Daoy (cell line): ENCODE measurements at places on chromosomes 3 and 15.

GRCh38 chr15:44084171-44084570, 110.9 kb downstream of the FRMD5 start:
- peak; percentile 51 for DNase-seq

DNA sequence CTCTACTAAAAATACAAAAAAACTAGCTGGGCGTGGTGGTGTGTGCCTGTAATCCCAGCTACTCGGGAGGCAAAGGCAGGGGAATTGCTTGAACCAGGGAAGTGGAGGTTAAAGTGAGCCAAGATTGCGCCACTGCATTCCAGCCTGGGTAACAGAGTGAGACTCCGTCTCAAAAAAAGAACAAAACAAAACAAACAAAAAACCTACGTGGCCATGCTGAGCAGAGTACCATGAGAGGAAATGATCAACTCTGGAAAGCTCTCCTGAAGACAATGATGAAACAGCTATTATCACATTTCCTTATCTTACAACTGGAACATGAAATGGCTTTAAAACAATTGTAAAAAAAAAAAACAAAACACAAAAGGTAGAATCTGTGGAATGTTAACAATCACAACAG, 75.2 kb downstream of the CHSY1 start:
- no peak for DNase-seq

- no peak for DNase-seq
Observed at GRCh38 chr3:129648391-129648790, 41.9 kb upstream of the PLXND1 start.

DNA sequence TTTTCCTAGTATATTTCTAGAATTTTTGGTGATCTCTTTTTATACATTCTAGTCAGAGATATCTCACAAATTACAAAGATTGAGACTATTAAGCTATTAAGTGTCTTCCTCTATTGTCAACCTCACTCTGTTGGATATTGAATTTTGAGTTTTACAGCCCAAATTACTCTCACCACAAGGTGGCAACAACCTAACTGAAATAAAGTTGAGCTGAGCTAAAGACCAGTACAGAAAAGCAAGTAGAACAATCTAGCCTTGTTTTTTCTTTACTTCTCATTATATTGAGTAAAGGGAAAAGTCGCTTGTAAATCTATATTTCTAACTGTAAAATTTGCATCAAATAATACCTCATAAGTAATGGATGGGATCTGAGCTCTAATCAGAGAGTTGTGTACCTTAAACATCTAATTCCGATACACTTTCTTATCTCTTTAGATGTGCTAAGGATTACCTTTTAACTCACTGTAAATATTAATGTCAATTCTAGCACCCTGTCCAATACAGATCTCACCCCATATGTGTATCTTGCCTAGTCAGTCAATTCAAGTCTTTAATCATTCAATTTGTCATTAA, 13.6 kb upstream of the COMMD2 start:
- no peak for DNase-seq

DNA sequence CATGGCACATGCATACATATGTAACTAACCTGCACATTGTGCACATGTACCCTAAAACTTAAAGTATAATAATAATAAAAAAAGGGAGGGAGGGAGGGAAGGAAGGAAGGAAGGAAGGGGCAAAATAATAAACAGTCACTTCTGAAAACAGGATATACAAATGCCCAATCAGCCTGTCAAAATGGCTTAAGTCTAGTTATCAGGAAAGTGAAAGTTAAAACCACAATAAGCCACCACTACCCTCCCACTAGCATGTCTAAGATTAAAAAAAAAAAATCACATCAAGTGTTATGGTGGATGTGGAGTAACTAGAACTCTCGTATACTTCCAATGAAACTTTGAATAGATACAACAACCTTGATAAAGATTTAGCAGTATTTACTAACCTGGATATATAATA, 145.6 kb upstream of the GMNC start:
- no peak for DNase-seq

GRCh38 chr3:9292516-9292915, 43.1 kb upstream of the SRGAP3 start:
- DNase-seq, result no peak

- no peak for DNase-seq
Observed at GRCh38 chr3:48558493-48559134, 2.0 kb upstream of the PFKFB4 start.
